ENCODE measurements at places on chromosomes 1 and 21.
A peak's percentile ranks its signal among the peaks of the same experiment; 100 is the strongest.

DNA sequence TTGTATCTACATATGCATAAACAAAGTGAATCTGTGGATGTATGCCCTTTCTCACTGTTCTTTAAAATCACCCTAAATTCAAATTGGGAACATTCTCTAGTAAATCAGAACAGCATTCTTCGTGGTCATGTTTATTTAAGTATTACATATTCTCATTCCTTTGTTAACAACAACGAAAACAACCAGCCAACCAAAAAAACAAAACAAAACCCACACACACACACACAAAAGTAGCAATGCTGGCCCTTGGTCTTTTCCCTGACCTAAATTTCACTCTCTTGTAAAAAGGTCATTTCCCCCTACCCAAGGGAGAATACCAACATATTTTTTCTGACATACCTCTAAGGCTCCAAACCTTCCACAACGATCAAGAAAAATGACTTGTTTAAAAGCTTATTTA is 102.6 kb downstream of the NRIP1 start:
- no peak for DNase-seq

DNA sequence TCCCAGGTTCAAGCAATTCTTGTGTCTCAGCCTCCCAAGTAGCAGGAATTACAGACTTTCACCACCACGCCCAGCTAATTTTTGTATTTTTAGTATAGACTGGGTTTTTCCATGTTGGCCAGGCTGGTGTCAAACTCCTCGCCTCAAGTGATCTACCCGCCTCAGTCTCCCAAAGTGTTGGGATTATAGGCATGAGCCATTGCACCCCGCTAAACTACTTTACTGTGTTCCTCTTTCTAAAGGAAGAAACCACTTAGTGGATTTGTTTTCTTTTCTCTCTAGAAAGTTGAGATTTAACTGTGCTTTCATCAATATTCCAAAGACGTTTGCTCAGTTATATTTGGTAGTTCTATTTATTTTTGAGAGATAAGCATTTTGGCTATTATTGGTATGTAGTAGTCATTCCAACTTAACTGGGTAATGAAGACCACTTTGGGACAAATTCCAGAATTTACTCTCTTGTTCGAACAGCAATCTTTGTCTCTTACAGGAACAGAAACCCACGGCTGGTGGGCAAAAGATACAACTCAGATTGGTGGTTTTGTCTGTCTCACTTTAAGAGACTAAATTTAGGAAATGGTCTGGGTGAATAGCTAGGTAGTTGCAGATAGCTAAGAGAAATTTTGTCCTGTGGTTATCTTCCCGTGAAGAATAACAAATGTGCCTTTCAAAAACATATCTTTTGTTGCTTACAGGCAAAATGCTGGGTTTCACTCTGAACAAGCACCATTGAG is 103.5 kb upstream of the CD55 start:
- no peak for DNase-seq

DNA sequence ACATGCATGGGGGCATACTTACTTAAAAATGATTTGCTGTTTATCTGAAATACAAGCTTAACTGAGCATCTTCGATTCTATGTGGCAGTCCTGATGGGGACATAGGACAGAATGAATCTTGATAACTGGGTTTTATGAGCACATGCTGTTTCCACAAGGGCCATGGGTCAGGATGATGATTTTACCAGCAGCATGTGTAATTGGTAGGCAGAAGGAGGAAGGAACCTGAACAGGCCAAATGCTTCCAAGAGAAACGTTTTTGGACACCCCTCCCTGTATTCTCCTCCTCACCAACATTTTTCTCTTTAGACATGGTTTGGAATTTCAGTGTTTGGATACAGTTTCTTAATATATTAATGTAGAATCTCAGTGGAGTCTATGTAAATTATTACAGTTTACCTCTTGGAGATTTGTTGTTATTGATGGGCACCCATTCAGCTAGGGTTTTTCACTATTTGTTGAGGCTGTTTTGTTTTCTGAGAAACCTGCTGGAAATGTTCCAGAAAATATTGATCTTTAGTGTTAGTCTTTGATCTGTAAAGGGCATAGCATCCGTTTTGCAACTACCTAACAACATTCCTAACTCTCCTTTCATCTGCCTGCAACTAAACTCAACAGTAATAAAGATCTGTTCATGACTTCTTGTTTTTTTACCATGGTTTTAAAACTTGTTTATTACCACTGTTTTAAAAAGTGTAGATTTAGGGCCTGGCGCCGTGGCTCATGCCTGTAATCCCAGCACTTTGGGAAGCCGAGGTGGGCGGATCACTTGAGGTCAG is 42.0 kb downstream of the TBCE start:
- DNase-seq, result no peak

GRCh38 chr1:203402629-203403337 is 51.9 kb upstream of the FMOD start:
- peak; percentile 80 for DNase-seq

- DNase-seq, result no peak
Measured at GRCh38 chr1:77538956-77539518, 143.4 kb downstream of the ZZZ3 start.

- DNase-seq, result peak; percentile 66
Measured at GRCh38 chr1:41365772-41366454, 4.7 kb downstream of the FOXO6 start.

DNA sequence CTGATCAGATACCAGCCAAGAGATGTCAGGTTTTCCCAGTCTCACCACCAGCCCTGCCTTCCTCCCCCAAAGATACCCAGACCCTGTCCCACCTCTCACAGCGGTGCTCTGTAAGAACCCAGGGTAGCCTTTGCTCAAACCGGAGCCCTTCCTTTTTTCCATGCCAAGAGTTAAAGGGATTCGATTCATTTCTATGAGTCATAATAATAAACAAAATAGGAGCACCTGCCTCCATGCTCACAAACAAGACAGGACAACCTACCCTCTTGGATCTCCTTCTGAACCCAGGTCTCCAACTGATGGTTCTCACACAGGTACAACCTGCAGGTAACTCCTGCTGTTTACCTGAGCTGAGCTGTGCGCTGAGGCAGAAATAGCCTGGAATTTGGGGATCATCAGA is 5.9 kb upstream of the ATP1A2 start:
- DNase-seq, result no peak

DNA sequence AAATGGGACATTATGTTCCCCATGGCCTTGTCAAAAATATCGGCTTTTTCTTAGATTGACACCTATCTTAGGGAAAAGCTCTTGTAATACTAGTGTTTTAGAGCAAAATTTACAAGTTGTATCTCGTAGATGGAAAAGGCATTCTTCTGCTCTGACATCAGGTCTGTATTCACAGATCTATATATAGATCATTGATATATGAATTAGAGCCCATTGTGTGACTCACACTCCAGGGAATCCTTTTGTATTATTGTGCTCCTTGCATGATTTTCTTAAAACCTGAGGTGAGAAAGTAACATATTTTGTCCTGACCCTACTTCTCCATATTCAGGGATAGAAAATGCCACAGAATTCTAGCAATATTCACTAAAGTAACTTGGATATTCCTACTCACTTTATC is 1160.8 kb upstream of the B3GALT2 start:
- no peak for DNase-seq

- DNase-seq, result no peak
Measured at GRCh38 chr1:247864644-247865043, 7.7 kb downstream of the TRIM58 start.

GRCh38 chr1:151819976-151820623 is 11.5 kb downstream of the RORC start:
- DNase-seq, result no peak

DNA sequence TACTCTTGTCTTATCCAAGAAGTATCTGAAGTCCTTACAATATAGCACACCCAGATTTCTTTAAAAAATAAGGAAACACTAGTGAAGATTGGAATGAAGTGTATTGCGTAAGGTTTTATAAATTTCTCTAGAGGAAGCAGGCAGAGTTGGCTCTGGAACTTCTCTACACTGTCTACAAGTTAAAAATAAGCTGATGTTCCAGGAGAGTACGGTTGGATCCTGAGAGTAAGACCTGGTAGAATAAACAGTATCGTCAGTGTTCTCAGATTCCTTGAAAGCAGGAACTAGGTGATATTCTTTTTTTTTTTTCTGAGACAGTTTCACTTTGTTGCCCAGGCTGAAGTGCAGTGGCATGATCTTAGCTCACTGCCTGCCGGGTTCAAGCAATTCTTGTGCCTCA is 107.9 kb downstream of the USP25 start:
- DNase-seq, result no peak

DNA sequence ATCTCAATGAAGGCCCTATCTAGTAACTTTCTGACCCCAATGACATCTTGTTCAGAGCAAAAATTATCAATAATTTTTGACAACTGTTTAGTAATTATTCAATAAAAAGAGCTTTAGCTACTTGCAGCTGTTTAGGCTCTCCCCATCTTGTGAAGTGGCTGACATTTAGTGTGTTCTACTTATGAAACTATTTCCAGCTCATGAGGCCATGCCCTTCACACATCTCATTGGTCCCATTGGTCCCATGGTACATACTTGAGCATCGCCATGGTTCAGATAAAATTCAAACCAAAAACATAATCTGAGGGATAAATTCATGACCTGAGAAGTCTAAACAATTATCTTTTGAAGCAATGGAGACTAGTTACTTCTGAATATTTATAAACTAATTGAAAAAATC is 24.2 kb downstream of the SPRTN start:
- DNase-seq, result no peak

DNA sequence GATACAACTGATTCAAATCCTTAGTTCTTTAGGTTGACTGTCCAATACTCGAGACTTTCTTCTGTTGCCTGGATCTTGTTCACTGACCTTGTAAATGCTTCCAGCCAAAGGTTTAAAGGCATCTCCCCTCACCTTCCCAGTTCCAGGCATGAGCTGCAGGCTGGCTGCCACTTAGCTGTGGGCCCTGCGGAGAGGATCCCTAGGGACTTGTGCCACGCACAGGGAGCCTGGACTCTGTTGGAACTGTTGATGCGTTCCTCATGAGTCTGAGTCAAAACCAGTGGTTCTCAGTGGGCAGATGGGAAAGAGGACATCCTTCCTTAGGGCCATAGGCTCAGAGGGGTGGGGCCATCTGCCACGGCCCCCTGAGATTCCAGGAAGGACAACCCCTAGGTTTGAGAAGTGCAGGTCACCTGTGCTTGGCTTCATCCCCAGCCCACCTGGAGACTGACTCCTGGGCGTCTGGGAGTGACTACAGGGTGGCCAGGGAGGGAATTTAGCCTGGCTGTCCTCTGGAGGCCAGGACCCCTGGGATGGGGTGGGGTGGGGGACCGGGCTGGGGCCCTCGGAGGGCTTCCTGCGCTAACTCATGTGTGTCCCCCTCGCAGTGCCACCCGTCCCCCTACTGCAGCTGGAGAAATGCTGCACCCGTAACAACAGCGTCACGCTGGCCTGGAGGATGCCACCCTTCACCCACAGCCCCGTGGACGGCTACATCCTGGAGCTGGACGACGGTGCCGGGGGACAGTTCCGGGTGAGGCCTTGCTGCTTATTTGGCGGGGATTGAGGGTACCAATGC is 37.6 kb upstream of the GNPAT start:
- no peak for DNase-seq

DNA sequence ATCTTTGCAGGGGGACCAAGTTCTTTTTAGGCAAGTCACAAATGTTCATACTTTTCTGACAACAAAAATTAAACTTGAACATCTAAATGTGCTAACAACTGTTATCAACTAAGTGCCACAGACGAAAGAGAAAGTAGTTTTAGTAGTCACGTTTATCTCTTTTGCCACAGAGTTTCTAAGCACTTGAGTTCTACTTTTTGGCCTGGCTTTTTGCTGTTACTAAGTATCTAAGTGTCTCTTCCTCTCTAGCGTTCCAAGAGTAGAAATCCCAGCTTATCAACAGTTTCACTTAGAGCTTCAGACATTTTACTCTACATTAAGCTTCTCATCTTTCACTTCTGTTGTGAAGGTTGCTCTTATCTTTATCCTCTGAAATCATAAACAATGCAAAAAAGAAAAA is 34.2 kb downstream of the GATAD2B start:
- DNase-seq, result no peak

DNA sequence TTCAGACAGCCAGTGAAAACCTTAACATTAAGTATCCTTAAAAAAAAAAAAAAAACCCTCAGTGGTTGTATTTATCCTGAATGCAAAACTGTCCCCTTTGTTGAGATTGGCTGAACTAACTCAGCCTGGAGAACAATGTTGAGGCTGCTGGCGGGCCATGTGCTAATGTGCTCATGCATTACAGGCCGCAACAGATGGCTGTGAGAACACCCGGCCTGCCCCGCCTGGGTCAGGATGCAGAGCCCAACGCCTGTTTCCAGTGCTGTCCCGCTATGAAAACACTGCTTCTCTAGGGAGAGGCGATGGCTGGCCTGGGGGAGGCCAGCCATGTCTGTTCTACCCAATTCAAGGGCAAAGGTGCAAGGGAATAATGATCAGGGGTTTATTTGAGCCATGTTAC is 13.8 kb downstream of the OLIG2 start:
- DNase-seq, result peak; percentile 97

GRCh38 chr1:38173157-38173831 is 126.7 kb upstream of the POU3F1 start:
- no peak for DNase-seq

DNA sequence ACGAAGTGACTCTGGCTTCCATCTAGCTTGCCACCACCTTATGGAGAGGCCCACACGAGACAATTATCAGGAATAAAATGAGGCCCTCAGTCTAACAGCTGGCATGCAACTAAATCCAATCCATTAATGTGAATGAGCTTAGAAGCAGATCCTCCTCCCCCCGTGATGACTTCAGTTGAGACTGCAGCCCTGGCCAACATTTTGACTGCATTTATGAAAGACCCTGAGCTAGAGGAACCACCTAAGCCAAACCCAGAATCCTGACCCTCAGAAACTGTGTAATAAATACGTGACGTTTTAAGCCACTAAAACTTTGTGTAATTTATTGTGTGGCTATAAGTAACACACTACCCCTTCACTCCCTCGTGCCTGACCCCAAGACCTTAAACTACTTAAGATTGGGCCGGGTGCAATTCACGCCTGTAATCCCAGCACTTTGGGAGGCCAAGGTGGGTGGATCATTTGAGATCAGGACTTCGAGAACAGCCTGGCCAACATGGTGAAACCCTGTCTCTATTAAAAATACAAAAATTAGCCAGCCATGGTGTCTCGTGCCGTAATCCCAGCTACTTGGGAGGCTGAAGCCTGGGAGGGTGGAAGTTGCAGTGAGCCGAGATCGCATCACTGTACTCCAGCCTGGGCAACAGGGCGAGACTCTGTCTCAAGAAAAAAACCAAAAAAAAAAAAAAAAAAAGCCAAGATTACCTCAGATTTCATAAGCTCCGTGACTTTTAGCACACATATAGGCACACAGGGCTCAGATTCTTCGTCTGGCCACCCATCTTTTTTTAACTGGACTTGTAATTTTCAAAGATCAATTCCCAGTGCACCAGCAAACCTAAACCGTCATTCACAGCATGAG is 72.5 kb downstream of the ENAH start:
- DNase-seq, result no peak

GRCh38 chr1:92944901-92945747 is 16.1 kb downstream of the DIPK1A start:
- DNase-seq, result peak; percentile 65

Measured in globus pallidus (tissue), 1 donor.